ENCODE measurements at places on chromosomes 12 and 14.

DNA sequence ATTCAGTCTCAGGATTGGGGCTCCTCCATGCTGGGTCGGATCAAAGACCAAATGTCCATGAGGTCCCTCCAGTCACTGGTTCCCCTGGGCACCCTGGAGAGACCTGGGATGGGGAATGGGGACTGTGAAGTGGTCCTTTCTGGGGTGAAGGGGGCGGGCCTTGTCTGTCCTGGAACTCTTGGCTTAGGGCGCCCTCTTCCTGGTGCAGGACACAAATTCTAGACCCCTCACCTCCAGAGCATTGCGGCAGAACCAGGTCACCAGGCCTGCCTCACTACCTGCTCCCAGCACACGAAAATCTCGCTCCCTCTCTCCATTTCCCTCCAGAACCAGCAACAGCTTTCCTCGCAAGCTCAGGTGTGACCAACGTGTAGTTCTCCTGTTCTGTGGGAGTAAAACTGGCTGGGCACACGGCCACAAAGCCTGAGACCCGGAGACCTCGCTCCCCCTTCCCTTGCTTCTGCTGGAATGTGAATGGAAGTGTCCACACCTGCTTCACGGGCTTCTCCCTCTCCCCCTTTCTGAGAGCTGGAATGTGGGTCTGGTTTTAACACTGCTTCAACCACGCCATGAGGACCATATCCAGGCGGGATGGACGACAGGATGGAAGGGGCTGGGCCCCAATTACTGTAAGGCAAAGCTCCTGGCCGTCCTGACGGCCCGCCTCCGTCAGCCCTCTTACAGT is 112.7 kb downstream of the SCARB1 start:
- H3K4me1 ChIP-seq = no peaks in the 10 kb centered on the region
- no peak overlapping the region for H3K4me3 ChIP-seq
- DNase-seq = no peak
- H3K27me3 ChIP-seq = no peaks in the 10 kb centered on the region
- no peak overlapping the region for H3K27ac ChIP-seq
- H3K36me3 ChIP-seq = no peaks in the 10 kb centered on the region

- no peak for DNase-seq
- H3K27me3 ChIP-seq = no peaks in the 10 kb centered on the region
- H3K4me1 ChIP-seq = no peaks in the 10 kb centered on the region
- H3K36me3 ChIP-seq = no peaks in the 10 kb centered on the region
Observed at GRCh38 chr12:59372956-59373355, 222.9 kb upstream of the SLC16A7 start.

DNA sequence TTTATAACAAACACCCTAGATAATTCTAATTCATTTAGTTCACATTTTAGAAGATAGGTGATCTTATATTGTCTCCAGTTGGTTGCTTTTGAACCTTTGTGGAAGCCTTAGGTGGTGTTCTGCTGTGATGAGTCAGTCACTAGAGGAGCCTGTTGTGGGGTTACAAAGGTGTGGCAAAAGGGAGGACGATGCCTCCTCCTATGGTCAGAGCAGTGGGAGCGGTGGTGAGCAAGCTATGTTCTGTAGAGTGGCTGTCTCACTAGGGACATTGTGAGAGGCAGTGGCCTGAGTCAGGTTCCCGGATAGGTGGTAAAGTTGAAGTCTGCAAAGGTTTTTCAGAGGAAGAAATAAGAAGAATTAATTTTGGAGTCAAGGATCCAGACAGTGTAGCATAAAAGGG is 71.6 kb upstream of the USP44 start:
- DNase-seq = no peak
- H3K36me3 ChIP-seq = no peaks in the 10 kb centered on the region
- H3K4me1 ChIP-seq = peaks cover 11% of the 10 kb centered on the region
- H3K27ac ChIP-seq = no peak overlapping the region
- no peaks in the 10 kb centered on the region for H3K27me3 ChIP-seq

- no peaks in the 10 kb centered on the region for H3K27me3 ChIP-seq
- no peaks in the 10 kb centered on the region for H3K36me3 ChIP-seq
- no peak overlapping the region for H3K4me3 ChIP-seq
- H3K27ac ChIP-seq = no peak overlapping the region
Observed at GRCh38 chr12:89932954-89933353, 224.3 kb upstream of the ATP2B1 start.

DNA sequence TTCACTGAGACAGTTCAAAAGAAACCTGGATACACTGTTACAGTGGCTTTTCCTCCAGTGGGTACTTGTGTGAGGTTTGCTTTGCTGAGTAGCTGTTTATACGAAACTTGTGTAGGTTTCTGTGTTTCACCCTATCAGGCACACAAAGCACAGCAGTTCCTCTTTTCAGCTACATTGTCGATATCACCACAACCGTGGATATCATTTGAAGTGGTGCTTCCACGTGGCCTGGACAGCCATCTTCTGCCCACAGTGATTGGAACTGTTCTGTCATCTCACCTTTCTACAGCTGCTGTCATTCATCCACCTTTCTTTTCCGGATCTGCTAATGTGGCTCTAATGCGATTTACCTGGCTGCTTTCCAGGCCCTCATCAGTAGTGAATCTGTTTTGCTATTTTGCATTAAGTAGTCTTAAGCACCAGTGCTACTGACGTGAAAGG is 368.8 kb downstream of the SYT1 start:
- H3K27me3 ChIP-seq = no peaks in the 10 kb centered on the region
- H3K4me1 ChIP-seq = no peaks in the 10 kb centered on the region
- H3K36me3 ChIP-seq = no peaks in the 10 kb centered on the region
- no peak overlapping the region for H3K27ac ChIP-seq
- peak; percentile 6 for DNase-seq

GRCh38 chr12:115191342-115191741 is 507.4 kb upstream of the TBX3 start:
- no peak overlapping the region for H3K4me3 ChIP-seq
- H3K4me1 ChIP-seq = no peaks in the 10 kb centered on the region
- H3K27me3 ChIP-seq = no peaks in the 10 kb centered on the region
- no peak for DNase-seq

Measured in B cell (primary cell).